ENCODE measurements at places on chromosomes 2 and 18.

- no peaks in the 10 kb centered on the region for H3K27me3 ChIP-seq
- H3K36me3 ChIP-seq = no peaks in the 10 kb centered on the region
- no peak overlapping the region for H3K27ac ChIP-seq
- peaks cover 7% of the 10 kb centered on the region for H3K4me1 ChIP-seq
- H3K4me3 ChIP-seq = no peak overlapping the region
These were observed 815 bp downstream of the CNDP1 start for GRCh38 chr18:74534981-74535649.

GRCh38 chr2:217616936-217617335 is 385.9 kb downstream of the TNS1 start:
- H3K36me3 ChIP-seq = no peaks in the 10 kb centered on the region
- H3K27ac ChIP-seq = no peak overlapping the region
- peaks cover 13% of the 10 kb centered on the region for H3K4me1 ChIP-seq
- DNase-seq = no peak
- no peaks in the 10 kb centered on the region for H3K27me3 ChIP-seq

DNA sequence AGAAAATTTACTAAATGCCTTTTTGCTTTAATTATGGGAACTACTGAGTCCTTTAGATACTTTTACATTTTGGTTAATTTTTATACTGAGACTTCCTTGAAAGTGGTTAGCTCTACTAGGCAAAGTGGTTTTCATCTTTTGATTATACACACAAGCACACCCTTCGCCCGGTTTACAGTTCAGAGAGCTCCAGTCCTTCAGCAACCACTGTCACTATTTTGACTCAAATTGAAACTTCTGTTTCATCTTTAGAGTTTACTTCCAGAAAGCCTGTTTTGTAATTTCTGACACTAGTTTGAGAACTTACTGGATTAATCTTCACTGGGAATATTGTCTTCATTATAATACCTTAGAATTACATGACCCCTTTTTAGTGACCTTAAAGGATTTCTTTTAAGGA is 140.3 kb upstream of the FOSL2 start:
- no peak for DNase-seq
- H3K27ac ChIP-seq = no peak overlapping the region

GRCh38 chr18:76420898-76421684 is 74.0 kb downstream of the ZNF516 start:
- peaks cover 20% of the 10 kb centered on the region for H3K4me1 ChIP-seq
- H3K36me3 ChIP-seq = no peaks in the 10 kb centered on the region
- DNase-seq = peak; percentile 42
- no peaks in the 10 kb centered on the region for H3K27me3 ChIP-seq

DNA sequence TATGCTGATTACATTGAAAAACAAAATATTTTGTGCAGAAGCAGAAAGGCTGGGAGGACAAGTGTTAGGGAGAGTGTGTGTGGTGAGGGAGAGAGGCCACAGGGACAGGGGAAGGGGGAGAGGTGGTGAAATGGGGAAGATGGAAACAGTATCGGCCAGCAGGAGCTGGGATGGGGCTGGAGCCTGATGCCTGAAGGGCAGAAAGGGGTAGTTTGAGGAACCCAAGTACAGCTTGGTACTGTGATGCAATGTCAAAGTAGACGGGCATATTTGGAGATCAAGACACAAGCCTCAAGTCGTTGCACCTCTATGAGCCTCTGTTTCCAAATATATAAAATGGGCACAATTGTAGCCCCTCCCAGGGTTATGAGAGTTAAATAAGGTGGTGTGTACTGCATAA is 152.1 kb downstream of the LPIN1 start:
- no peak overlapping the region for H3K4me3 ChIP-seq
- H3K27me3 ChIP-seq = no peaks in the 10 kb centered on the region
- no peak overlapping the region for H3K27ac ChIP-seq
- no peak for DNase-seq
- no peaks in the 10 kb centered on the region for H3K4me1 ChIP-seq

GRCh38 chr2:204795156-204795555 is 249.9 kb downstream of the PARD3B start:
- H3K4me3 ChIP-seq = no peak overlapping the region
- H3K36me3 ChIP-seq = no peaks in the 10 kb centered on the region
- H3K27me3 ChIP-seq = no peaks in the 10 kb centered on the region
- H3K4me1 ChIP-seq = no peaks in the 10 kb centered on the region
- H3K27ac ChIP-seq = no peak overlapping the region

DNA sequence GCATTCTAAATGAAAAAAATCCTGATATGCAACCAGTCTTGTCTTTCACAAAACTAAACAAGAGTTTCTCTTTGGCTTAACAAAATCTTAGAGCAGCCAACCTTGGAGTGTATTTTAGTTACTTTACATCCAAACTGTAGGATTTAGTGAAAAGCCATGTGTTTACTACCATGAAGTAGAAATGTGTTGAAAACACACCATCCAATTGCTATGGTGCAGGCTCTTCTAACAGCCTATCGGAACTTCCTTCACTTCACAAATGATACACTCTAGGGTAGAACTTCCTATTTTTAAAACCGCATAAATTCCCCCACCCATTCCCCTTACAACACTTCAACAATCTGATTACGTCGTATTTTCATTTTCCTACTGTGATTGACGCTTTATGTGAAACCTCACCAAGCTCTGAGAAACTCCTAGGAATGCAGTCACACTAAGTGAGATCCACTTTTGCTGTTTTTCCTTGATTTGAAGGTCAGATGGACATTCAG is 74.4 kb upstream of the MAP4K4 start:
- H3K4me1 ChIP-seq = no peaks in the 10 kb centered on the region
- H3K27ac ChIP-seq = no peak overlapping the region
- no peaks in the 10 kb centered on the region for H3K27me3 ChIP-seq
- H3K36me3 ChIP-seq = no peaks in the 10 kb centered on the region
- DNase-seq = no peak
- H3K4me3 ChIP-seq = no peak overlapping the region

DNA sequence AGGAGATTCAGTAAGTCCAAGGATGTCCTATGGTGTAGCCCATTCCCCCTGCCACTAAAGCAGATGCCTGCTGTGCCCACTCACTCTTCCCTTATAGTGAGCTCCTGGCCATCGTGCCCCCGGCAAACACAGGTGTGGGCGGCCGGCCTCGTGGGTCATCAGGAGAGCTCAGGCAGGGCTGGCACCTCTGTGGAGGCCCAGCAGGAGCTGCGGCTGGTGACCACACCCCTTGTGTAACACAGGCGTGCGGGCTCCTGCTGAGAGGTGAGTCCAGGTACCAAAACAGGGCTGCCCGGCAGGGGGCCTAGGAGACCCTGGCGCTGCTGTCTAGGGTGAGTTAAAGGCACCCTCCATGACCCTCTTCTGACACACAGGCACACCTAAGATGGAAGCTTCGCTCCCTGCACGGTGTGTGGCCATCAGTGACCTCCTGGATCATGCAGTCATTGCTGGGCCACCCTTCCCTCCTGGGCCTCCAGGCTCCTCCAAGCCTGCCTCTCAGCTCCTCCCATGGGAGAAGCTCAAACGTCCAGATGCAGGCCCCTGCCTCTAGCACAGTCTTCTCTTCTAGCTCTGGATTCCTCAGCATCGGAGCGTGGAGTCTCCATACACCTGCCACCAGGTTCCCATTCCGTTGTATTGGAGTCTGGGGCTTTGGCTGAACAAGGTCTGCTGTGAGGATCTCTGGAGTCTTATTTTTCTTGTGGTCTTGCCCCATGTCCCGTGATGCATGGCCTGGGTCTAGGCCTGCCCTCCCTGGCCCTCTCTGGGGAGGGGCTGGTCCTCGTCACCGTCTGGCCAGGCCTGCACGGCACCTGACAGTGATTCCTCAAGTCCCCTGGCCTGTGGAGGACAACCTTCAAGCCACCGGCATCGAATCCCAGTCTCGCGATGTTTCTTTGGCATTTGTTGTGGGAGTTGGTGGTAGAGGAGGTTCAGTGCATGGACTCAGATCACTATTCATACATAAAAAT is 246.9 kb downstream of the ACKR3 start:
- H3K36me3 ChIP-seq = no peaks in the 10 kb centered on the region
- no peak overlapping the region for H3K4me3 ChIP-seq
- no peak for DNase-seq
- H3K4me1 ChIP-seq = no peaks in the 10 kb centered on the region
- no peak overlapping the region for H3K27ac ChIP-seq
- H3K27me3 ChIP-seq = no peaks in the 10 kb centered on the region

Data from stomach (tissue), 19 donors.